ENCODE measurements at places on chromosomes 16 and 17.

- DNase-seq, result no peak
Measured at GRCh38 chr16:68776821-68777485, 39.9 kb downstream of the CDH1 start.

GRCh38 chr17:9271989-9272388 is 250.7 kb downstream of the NTN1 start:
- DNase-seq, result no peak

GRCh38 chr17:57956291-57957119 is 1.3 kb upstream of the CUEDC1 start:
- peak; percentile 10 for DNase-seq

GRCh38 chr17:82865774-82866395 is 26.1 kb upstream of the ZNF750 start:
- no peak for DNase-seq

DNA sequence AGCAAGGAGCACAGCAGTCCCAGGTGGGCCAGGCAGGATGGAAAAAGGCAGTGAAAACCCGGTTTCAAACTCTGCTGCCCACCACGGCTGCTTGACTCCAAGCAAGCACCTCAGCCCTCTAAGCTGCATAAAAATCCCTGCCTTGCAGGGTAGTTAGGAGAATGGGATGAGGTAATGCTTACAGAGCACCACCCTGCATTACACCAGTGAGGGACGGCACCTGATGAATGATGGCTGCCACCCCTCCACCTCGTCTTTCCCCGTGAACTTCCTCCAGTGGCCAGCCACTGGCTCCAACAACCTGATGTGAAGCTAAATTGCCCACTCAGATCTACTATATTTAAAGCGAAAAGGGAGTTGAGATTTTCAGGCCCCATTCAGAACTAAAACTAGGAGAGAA is 21.3 kb downstream of the MIEF2 start:
- no peak for DNase-seq

Measured in activated CD4-positive, alpha-beta T cell treated with anti-CD3 and anti-CD28 coated beads for 24 hours (primary cell).